ENCODE measurements at places on chromosomes 1 and 21.

- no peak for DNase-seq
Observed at GRCh38 chr21:33238565-33239255, 9.0 kb downstream of the IFNAR2 start.

DNA sequence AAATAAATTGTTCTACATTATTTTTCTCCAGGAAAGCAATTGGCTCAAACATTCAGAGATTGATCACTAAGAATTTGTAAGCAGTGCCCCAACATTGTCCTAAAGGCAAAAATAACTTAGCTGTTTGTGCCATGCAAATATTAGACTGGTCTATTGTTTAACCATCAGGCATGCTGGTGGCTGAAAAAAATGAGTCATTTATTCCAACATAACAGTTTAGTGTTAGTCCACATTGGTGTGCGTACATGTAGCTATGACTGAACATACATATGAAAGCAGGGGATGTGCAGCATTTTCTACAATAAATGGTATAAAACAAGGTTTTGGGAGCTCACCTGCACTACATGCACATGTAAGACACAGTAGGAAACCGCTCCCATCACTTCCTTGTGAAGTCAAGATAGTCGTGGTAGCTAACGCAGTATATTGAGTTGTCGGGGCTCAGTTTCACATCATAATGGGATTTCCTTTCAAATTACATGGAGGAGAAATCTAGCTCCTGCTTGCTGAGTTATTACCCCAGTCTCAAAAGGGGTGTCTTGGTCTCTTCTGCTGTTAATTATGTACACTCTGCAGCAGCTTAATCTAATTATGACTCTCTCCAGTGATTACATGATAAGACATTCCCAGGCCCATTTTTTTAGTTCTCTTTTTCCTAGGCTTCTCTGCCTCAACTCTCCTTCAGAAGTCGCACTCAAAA lies 199.4 kb downstream of the LYPLAL1 start:
- DNase-seq: no peak

GRCh38 chr21:38379147-38379546 lies 119.1 kb downstream of the ERG start:
- no peak for DNase-seq

GRCh38 chr1:9435153-9435636 lies 104.1 kb upstream of the SLC25A33 start:
- DNase-seq: no peak

DNA sequence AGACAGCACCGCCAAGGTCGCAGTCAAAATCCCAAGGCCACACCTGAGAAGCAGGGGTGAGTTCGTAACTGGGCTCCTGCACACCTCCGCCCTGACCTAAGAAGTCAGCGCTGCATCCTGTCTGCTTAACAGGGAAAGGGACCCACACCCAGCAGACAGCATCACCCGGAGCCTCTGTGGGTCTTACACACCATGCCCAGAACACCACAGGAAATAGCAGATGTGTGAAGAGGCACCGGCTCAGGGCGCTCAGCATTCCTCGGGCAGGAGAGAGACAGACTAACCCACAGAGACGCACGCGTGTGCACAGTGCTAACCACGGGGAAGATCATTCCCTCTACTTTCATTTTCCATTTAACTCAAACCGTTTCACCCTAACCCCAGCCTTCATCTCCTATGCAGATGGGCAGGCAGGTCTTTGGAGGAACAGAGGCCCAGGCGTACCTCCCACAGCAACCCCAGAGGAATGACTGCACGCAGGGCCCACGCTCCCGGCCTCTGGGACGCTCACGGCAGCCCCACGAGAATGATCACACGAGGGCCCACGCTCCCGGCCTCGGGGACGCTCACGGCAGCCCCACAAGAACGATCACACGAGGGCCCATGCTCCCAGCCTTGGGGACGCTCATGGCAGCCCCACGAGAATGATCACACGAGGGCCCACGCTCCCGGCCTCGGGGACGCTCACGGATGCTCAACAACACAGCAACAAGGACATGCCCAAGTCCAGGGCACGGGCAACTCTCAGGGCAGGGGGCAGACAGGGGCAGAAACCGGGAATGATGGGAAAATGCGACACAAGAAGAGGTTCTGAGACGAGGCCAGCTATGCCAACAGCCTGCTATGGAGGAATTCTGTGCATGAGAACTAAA lies 20.9 kb downstream of the POFUT2 start:
- no peak for DNase-seq

GRCh38 chr1:7469255-7469938 lies 301.7 kb upstream of the VAMP3 start:
- peak; percentile 69 for DNase-seq

GRCh38 chr1:200415227-200415626 lies 5.4 kb upstream of the ZNF281 start:
- no peak for DNase-seq

DNA sequence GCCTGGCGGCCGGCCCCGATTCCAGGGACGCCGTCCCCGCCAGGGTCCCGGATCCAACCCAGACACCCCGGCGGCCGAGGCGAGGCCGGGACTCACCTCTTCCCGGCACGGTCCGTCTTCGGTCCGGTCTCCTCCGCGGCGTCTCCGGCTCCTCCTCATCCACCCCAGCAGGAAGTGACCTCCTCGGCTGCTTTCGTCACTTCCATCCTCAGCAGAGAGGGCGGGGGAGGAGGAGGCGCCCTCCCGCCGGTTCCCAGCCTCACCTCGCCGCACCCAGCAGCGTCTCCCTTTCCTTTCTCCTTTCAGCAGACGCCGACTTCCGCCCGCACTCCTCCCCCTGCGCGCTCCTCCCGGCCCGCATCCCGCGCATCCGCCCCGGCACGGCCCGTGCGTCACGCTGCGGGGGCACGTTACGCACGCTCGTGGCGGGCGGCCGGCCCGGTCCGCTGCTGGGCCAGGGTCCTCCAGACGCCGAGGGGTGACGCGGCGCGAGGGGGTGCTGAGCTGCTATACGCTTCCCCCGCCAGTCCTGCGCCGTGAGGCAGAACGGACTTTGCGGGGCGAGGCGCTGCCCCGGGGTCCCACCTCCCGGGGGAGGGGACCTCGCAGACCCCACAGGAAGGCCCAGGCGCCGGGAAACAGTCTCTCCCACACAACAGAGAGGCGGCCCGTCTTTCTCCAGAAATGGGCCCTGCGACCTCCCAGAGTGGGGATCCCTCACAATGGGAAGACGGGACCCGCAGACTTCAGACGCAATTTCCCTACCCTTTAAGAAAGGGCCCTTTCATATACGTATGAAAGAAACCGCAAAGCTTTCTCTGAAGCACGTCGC lies at the start of gene ETV3:
ETV3 (minus strand) TSS at position 176 of the 832 bp plus-strand sequence. CDS start 2,043 bp downstream, outside the sequence.
- peak; percentile 81 for DNase-seq

DNA sequence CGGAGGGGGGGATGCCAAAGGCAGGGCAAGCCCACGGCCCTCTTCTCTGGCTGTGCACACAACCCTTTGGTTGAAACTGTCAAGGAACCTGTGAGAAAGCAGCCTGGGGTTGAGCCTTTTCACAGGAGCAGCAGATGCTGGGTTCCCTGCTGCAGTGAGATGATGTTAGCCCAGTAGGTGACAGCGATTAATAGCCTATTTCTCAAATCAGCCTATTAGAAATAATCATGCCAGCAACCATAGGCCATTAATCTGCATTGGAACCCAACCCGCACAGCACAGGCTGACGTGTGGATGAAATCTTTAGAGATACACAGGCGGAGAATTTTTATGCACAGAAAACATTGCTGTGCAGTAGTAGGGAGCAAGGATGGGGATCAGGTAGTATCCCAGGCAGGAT lies 637.5 kb downstream of the AJAP1 start:
- no peak for DNase-seq

DNA sequence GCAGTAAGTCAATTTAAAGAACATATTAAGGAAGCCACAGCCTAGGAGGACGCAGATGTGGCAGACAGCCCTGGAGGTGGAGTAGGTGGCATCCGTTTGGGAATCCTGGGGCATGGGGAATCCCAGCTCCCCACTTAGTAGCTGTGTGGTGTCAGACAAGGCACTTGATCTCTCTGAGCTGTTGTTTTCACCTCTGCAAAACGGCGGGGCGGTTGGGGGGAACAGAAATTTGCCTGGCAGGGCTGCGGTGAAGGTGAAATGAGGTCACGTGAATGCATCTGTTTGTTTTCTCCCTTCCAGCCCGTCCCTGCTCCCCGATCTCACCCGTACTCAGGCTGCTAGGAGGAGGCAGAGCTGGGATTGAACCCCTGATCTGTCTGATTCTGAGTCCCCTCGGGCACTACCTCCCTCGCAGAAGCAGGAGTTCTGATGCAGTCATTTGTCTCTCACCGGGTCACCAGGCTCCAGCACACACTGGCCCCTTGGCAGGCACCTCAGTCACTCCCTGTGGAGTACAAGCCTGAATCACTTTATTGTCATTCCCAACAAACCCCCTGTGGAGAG lies 2.2 kb upstream of the LAPTM5 start:
- no peak for DNase-seq

GRCh38 chr1:41362357-41362721 lies 1.1 kb downstream of the FOXO6 start:
- DNase-seq: no peak

DNA sequence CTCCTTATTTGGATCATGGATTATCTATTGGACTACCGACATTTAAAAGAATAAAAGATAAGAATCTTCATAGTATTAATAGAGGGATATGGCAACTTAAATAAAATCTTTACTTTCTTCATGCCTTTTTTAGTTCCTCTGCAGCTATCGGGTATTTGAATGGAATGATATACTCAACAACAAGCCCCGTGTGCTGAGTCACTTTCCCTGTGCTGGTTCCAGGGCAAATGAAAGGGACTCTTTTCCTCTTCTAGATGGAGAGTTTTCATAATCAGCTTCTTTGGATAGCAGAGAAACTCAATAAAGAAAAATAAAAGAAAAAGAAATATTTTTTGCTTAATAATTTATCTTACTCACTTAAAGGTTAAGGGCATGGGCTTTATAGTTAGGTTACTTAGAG lies 213.7 kb downstream of the LRRC40 start:
- DNase-seq: no peak

GRCh38 chr1:177287994-177288393 lies 117.2 kb downstream of the BRINP2 start:
- no peak for DNase-seq

DNA sequence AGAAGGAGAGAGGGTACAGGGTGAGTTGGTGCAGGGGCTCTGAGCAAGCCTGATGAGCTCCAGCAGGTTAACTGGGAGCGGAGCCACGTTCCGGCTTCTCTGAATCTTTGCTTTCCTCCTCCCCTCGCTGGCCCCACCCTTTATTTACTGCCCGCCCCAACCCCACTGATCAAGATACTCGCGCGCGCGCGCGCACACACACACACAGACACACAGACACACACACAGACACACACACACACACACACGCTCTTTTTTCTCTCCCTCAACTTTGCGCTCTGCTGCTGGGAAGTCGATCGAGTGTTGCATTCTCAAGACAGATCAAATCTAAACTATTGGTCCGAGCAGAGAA lies at the start of gene GRIK1:
GRIK1 (minus strand) TSS at position 73 of the 352 bp plus-strand sequence.
- no peak for DNase-seq

GRCh38 chr1:109655615-109656519 lies at the start of gene GSTM4:
TSS of gene GSTM4 (plus strand) at chr1:109656099. CDS start at chr1:109656390, 291 bp downstream.
- DNase-seq: no peak

- no peak for DNase-seq
Observed at GRCh38 chr1:30032302-30032701, 691.1 kb downstream of the MATN1 start.

DNA sequence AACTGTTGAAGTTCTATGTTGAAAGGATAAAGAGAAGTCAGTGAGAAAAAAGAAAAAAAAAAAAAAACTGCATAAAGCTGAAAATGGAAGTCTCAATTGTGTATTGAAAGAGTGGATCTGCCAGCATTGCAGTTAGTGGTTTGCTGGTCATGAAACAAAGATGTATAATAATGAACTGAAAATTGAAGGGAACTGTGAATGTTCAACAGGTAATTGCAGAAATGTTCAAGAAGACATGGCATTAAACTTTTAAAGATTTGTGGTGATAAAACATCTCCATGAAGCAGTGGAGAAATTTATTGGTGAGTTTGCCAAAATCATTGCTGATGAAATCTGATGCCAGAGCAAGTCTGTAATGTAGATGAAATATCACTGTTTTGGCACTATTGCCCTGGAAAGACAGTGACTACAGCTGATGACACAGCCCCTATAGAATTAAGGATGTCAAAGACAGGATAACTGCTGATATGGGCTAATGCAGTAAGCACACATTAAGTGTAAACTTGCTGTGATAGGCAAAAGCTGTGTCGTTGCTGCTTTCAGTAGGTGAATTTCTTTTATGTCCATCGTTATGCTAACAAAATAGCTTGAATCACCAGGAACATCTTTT lies 71.0 kb downstream of the RD3 start:
- DNase-seq: no peak

- no peak for DNase-seq
Observed at GRCh38 chr1:78902641-78903040, 103.9 kb downstream of the ADGRL4 start.

DNA sequence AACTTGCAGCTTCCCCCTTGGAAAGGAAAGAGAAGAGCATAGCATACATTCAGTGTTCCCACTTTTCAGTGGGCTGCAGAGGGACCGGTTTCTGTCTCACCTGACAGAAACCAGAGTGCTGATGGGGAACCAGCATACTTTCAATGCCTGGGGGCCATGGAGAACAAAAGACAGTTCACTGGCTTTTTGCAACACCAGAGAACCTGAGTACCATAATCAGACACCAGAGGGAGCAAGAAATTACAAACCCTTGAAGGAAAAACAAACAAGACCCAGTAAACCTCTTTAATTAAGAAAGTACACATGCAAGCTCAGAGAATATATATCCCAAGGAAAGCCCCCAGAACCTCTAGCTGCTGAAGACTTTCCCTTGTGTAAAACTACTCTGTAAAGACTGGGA lies 51.1 kb downstream of the CSMD2 start:
- no peak for DNase-seq

GRCh38 chr21:36454706-36455105 lies 25.2 kb downstream of the CLDN14 start:
- no peak for DNase-seq

- DNase-seq: no peak
Observed at GRCh38 chr1:163178628-163179027, 24.1 kb downstream of the RGS5 start.

- DNase-seq: no peak
Observed at GRCh38 chr1:32755810-32756159, 53.2 kb upstream of the SYNC start.

- no peak for DNase-seq
Observed at GRCh38 chr1:181083842-181084605, 4.5 kb upstream of the IER5 start.

DNA sequence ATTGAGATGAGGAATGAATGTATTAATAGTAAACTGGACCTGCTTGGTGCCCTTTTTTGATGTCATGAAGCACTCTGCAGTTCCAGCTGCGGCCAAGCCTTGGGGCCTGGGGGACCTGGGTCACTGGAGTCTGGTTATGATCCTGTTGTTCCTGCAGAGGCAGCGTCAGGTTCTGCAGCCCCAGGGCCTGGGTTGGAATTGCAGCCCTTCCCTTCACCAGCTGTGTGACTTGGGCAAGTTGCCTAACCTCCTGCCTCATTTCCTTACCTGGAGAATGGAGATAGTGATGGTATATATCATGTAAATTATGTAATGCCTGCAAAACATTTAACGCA lies 9.1 kb upstream of the ATP5PO start:
- no peak for DNase-seq

- DNase-seq: no peak
Observed at GRCh38 chr1:233061265-233061664, 110.9 kb downstream of the NTPCR start.
